Right lobe of liver (tissue), 6 donors: ENCODE measurements at places on chromosomes 6 and 20. TPM values are rescaled to one million over a fixed set of nuclear protein-coding genes. Genes with fewer than 3 reads are reported as not detected.

DNA sequence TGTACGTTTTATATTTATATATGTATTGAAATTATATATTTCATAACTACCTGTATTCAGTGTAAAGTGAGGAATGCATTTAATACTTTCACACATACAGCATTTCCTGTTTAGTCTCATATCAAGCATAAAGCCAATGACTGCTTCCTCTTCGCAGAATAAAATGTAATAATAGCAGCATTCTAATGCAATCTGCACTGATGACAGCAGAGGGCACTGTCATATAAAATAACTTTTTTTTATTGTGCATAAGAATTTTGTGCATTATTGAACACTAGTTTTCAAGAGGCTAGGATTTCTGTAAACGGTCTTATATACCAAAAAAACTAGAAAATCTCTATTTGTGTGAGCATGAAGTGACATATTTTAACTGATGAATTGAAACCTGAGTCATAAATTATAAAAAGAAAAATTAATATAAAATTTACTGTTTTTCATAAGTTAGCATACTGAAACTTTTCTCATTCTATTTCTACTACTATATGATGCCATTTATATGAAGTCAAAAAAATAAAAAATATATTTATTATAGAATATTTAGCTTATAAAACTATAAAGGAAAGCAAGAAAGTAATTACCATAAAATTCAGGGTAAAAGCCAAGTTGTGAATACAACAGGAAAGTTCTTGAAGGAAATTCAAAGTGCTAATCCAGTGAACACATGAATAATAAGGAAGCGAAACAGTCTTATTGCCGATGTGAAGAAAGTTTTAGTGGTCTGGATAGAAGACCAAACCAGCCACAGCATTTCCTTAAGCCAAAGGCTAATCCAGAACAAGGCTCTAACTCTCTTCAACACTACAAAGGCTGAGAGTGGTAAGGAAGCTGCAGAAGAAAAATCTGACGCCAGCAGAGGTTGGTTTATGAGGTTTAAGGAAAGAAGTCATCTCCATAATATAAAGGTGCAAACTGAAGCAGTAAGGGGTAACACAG is 36.3 kb downstream of the RNF146 start:
- no peaks in the 10 kb centered on the region for H3K4me1 ChIP-seq
- H3K4me3 ChIP-seq = no peak overlapping the region
- no peaks in the 10 kb centered on the region for H3K27me3 ChIP-seq
- no peak overlapping the region for H3K27ac ChIP-seq
- DNase-seq = no peak
- H3K36me3 ChIP-seq = no peaks in the 10 kb centered on the region

DNA sequence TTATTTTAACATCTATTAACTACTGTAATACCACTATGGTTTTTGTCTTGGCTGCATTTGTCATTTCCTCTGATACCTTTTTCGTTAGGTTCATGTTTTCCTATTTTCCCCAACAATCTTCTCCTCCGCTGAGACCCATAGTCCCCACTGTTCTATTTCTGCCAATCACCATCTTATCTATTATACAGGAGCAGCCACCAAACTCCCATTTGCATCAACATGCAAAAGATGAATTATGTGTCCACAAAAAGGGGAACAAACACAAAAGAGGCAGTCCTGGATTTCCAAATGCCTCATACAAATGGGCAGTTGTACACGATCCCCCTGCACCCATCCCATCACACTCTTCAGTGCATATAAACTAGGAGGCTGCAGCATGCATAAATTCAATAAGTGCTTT is 121.7 kb upstream of the MYLIP start:
- no peaks in the 10 kb centered on the region for H3K4me1 ChIP-seq
- no peak for DNase-seq
- no peaks in the 10 kb centered on the region for H3K27me3 ChIP-seq
- no peak overlapping the region for H3K27ac ChIP-seq
- H3K36me3 ChIP-seq = no peaks in the 10 kb centered on the region

GRCh38 chr6:123022975-123023374 is 26.9 kb downstream of the CLVS2 start:
- no peak for DNase-seq
- no peak overlapping the region for H3K27ac ChIP-seq
- no peaks in the 10 kb centered on the region for H3K36me3 ChIP-seq
- H3K27me3 ChIP-seq = no peaks in the 10 kb centered on the region
- no peak overlapping the region for H3K4me3 ChIP-seq
- no peaks in the 10 kb centered on the region for H3K4me1 ChIP-seq

- DNase-seq = no peak
- no peaks in the 10 kb centered on the region for H3K36me3 ChIP-seq
- H3K4me3 ChIP-seq = no peak overlapping the region
Observed at GRCh38 chr6:47633141-47633540, 65.2 kb upstream of the ADGRF4 start.

DNA sequence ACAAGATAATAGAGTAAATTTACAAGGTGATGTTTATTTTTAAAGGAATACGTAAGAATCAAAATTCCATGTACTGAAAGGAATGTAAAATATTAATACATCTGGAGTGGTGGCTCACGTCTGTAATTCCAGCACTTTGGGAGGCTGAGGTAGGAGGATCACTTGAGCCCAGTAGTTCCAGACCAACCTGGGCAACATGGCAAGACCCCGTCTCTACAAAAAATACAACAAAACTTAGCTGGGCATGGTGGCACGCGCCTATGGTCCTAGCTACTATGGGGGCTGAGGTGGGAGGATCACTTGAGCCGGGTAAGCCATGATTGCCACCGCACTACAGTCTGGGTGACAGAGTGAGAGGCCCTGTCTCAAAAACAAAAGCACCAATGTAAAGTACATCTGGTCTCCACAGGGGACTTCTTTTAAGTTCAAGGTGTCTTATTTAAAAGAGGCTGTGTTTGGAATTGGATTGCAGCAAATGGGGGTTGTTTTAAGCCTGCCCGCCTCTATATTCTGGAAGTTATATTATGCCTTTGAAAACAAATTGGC is 36.9 kb downstream of the ARID1B start:
- DNase-seq = no peak
- no peaks in the 10 kb centered on the region for H3K36me3 ChIP-seq
- no peak overlapping the region for H3K27ac ChIP-seq
- no peaks in the 10 kb centered on the region for H3K27me3 ChIP-seq

GRCh38 chr6:86848986-86849385 is 88.3 kb upstream of the HTR1E start:
- H3K27ac ChIP-seq = no peak overlapping the region
- no peaks in the 10 kb centered on the region for H3K4me1 ChIP-seq
- H3K4me3 ChIP-seq = no peak overlapping the region
- H3K36me3 ChIP-seq = no peaks in the 10 kb centered on the region
- H3K27me3 ChIP-seq = no peaks in the 10 kb centered on the region

Gene COX7A2
- 223 TPM for total RNA-seq

Gene MATN4
- not detected for total RNA-seq

Gene ID4
- 2.0 TPM for total RNA-seq
